Parietal lobe (tissue), 2 donors: ENCODE measurements at places on chromosomes 7 and 10. TPM values are rescaled to one million over a fixed set of nuclear protein-coding genes. Genes with fewer than 3 reads are reported as not detected.

The SNX10 gene
- 24.1 TPM for total RNA-seq

The TNPO3 gene
- 88.9 TPM for total RNA-seq

The NEUROG3 gene
- not detected for total RNA-seq

The PNLIPRP1 gene
- not detected for total RNA-seq

The OR2A42 gene
- under 0.01 TPM for total RNA-seq

The HEPACAM2 gene
- total RNA-seq, result not detected

The GIMAP6 gene
- 2.8 TPM for total RNA-seq

The CALHM3 gene
- total RNA-seq, result not detected

The MARVELD1 gene
- total RNA-seq, result 5.0 TPM

The RET gene
- 1.6 TPM for total RNA-seq

The ZNF365 gene
- 31.9 TPM for total RNA-seq

The TACR2 gene
- total RNA-seq, result 1.3 TPM

The MIOS gene
- total RNA-seq, result 76.1 TPM

The EGR2 gene
- 0.63 TPM for total RNA-seq

The ELMO1 gene
- 145 TPM for total RNA-seq

The AGFG2 gene
- total RNA-seq, result 4.7 TPM

The ATRNL1 gene
- total RNA-seq, result 468 TPM

The AGMO gene
- total RNA-seq, result not detected

The VSTM4 gene
- total RNA-seq, result 2.2 TPM

The AS3MT gene
- 13.8 TPM for total RNA-seq

The FRMPD2 gene
- total RNA-seq, result 11.0 TPM

The SH2D4B gene
- 1.6 TPM for total RNA-seq
